Bronchial epithelial cell (primary cell): ENCODE measurements at places on chromosomes 5 and 9.

DNA sequence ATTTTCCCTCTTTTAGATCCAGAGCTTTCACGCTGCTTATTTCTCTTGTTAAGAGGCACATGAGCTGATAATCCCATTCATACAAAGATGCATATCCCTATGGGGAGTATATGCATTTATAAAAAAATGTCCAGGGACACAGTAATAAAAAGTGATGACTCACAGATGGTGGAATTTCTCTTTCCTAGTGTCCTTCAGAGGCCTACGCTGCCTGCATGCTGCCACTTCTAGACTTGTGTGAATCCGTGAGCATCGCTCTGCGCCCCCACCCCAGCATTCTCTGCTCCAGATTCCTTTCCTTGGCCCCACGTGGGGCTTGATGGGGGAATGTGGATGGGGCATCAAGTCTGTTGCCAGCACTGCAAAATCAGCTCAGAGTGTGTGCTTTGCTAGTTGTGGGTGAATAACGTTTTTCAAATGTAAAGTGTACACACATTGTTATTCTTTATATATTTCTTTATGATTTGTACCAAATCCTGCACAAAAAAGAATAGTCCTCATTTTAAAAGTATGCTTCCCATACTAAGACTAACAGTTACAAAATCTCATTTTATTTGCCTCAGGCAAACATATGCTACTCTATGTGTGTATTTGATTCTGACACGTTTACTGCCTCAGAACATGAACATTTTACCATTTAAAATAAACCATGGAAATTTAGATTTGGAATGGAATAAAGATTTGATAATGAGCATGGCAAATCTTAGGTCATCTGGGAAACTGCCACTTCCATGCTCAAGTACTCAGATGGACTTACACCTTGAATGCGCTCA, 22.4 kb upstream of the RASGRF2 start:
- DNase-seq, result no peak

DNA sequence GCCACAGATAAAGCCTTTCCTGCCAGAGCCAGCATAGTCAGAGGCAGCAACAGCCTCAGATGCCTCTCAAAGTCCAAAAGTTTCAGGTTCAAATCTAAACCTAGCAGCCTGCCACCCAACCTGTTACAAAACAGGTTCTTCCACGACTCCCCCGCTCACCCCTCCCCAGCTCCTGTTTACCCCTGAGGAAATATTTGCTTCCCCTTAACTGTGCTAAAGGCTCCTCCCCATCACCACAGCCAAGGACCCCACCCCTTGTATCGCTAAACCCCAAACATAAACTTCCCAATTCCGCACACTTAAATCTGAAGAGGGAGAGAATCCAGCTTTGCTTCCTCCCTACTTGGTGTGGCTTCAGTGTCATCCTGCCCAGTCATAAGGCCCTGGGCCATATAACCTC, 15.4 kb upstream of the VDAC1 start:
- DNase-seq, result peak; percentile 36

- no peak for DNase-seq
Observed at GRCh38 chr9:89705651-89706050, 100.8 kb downstream of the GADD45G start.

GRCh38 chr5:125668884-125669283, 754.3 kb upstream of the GRAMD2B start:
- peak; percentile 92 for DNase-seq

DNA sequence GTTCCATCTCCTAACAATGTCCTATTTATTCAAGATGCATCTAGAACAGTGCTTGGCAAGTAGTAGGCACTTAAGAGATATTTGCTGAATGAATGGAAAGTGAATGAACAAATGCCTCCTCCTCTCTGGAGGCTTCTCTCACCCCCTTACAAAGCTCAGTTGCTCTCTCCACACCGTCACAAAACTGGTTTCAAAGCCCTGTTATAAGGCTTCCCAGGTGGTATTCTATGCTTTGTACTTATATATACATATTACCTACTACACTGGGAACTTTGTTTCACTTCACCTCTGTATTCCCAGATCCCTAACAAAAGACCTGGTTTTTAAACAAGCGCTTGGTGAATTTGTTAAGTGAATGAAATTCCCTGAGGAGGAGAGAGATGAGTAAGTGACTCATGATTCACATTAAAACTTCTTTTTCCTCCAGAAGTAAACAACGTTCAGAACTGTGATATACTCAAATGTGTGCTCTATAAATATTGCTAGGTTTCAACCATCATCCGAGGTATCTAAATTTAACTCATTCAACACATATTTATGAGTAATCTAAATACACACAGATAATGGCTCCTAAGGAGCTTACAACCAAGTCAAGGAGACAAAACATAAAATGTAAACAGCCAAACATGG, 36.0 kb downstream of the DENND1A start:
- DNase-seq, result peak; percentile 10

DNA sequence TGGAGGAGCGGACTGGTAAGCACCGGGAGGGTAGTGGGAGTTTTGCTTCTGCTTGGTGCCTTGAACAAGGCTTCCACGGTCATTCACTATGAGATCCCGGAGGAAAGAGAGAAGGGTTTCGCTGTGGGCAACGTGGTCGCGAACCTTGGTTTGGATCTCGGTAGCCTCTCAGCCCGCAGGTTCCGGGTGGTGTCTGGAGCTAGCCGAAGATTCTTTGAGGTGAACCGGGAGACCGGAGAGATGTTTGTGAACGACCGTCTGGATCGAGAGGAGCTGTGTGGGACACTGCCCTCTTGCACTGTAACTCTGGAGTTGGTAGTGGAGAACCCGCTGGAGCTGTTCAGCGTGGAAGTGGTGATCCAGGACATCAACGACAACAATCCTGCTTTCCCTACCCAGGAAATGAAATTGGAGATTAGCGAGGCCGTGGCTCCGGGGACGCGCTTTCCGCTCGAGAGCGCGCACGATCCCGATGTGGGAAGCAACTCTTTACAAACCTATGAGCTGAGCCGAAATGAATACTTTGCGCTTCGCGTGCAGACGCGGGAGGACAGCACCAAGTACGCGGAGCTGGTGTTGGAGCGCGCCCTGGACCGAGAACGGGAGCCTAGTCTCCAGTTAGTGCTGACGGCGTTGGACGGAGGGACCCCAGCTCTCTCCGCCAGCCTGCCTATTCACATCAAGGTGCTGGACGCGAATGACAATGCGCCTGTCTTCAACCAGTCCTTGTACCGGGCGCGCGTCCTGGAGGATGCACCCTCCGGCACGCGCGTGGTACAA, 556 bp downstream of the PCDHGC3 start:
- DNase-seq, result peak; percentile 52

GRCh38 chr5:43362725-43363435, 49.3 kb downstream of the CCL28 start:
- peak; percentile 92 for DNase-seq

DNA sequence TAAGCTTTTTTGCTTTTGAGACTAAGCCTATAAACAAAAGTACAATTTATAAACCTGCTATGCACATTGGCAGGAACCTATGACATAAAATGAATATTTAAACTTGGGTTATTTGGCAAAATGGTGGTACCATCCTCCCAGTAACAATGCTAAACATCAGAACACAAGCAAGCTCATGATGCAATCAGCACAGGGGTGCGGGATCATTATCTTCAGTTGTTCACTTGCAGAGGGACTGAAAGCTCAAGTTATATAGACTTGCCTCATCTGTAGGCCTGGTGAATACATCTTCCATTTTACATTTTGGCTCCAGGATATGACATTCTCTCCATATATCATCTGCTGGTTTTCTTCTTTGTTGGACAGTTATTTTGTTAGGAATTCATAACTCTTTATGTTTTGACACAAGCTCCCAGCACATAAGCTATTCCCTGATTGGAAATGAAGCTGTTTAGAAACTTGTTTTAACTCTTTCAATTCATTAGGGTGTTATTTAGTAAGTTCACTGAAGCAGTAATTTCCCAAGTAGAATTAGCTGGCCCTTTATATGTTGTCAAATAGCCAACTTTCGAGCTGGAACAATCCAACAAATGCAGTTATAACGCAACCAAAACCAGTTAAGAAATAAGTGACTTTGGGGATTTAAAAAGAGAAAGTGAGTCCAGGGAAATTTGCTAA, 124.7 kb upstream of the LIFR start:
- no peak for DNase-seq

- DNase-seq, result peak; percentile 35
Observed at GRCh38 chr9:129245276-129245675, 67.2 kb upstream of the IER5L start.

- peak; percentile 39 for DNase-seq
Observed at GRCh38 chr5:114361724-114362196, at the start of gene KCNN2. TSS of gene KCNN2 (plus strand) at chr5:114362070. CDS start at chr5:114362140, 70 bp downstream.

GRCh38 chr9:76882686-76883085, 23.2 kb downstream of the PRUNE2 start:
- DNase-seq, result no peak

DNA sequence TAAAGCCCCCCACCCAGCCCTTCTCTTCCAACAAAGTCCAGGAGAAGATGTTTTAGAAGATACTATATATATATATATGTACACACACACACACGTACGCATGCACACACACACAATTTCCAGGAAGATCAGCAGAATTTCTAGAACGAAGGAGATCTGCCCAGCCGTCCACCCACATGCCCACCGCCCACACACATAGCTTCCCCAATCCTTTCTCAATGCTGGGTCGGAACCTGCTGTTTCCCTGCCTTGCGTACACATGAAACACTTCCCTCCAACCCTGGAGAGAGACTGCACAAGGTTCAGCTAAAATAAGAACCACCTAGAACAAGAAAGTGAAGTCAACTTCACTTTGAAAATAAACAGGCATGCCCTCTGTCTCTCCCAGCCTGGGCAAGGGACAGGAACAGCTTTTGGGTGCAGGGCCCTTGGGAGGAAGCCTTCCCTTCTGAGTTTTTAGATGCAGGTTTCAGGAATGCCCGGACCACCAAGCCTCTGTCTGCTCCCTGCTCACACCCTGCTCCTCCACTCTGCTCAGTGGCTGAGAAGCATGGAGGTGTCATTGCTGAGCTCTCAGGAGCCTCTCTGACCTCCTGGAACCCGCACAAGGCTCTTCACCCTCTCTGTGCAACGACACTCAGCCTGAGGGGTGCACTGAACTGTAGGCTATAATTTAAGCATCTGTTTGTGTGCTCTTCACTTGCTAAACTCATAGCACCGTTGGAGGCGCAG, 149.4 kb downstream of the C5orf15 start:
- no peak for DNase-seq

DNA sequence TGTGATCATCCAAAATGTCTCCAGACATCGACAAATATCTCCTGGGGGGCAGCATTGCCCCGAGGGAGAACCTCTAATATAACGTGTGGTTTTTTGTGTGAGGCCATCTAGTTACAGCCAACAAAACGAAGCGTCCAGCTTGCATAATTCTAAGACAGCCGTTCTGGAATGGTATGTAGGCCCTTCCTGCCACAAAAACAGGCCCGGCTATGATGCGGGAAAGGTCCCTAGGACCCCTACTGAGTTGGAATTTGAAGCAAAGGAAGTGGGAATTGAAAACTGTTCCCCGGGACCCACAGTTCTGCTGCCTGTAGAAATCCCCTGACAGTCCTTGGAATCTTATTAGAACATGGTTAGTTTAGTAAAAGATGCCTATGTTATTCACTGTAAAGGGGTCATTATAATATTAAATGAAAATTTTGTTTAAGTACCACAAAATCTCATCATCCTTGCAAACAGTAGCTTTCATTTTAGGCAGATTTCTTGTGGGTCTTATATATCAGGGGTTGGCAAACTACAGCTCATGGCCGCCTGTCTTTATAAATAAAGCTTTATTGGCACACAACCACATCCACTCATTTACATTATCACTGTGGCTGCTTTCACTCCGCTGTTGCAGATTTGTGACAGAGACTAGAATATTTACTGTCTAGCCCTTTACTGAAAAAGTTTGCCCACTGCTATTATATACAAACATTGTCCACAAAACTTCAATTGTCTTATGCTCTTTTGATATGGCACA, 70.7 kb downstream of the MSX2 start:
- DNase-seq, result no peak

DNA sequence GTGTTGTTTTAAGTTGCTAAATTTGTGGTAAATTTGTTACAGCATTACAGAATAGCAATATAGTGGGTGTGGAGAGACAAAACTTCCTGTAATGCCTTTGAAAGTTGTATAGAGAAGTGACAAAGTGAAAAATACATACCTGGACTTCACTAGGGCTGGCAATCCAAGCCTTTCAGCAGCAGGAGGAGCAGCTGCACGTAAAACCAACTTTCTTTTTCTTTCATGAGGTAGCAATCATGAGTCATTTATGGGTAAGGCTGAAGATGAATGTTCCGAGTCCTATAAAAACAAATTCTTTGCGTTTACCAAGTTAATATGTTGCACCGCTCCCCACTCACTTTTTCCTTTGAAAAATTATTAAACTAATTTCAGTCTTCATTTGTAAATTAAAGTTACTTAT, 1138.2 kb downstream of the TAF11L14 start:
- DNase-seq, result peak; percentile 77

DNA sequence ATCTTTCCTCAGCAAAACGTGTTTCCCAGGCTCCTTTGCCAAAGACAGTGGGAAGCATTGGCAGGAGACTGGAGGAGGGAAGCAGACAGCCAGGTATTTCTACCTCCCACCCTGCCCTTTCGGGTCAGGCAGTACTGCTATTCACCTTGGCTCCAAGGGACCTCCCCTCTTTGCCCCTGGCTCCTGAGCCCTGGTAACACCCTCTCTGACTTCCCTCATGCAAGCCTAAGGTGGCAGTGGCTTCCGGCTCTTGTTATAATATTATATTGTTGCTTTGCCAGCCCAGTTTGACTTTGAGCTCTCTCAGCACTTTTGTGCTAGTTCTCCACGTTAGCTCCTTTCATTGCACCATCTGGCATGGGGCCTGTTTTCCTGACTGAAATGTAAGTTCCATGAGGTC, 81.6 kb upstream of the IFNK start:
- no peak for DNase-seq

DNA sequence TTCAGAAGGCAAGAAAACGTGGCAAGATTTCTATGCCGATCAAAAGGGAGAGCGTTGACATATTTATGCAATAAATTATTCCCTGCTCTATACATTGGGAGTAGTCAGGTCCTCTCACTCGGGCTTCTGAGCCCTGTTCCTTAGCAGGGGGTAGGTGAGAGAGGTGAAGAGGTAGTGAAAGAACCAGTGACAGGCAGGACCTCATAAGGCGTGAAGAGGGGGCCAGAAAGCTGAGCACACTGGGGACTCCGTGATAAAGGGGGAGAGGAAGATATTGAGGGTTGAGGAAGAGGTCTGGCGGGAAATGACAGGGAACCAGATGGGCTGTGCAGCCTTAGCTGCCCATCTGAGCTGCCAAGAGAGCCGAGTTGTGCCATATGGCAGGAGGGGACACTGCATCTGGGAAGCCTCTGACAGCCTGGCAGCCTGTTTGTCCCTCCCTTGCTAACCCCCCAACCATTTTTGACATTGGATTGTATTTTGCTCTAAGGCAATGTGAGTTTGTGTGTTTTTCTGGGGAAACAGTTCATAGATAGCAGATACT, 782 bp upstream of the CDC20B start:
- no peak for DNase-seq
